Activated T-cell treated with anti-CD3 and anti-CD28 coated beads for 48 hours (primary cell): ENCODE measurements at places on chromosomes 5 and 9.

DNA sequence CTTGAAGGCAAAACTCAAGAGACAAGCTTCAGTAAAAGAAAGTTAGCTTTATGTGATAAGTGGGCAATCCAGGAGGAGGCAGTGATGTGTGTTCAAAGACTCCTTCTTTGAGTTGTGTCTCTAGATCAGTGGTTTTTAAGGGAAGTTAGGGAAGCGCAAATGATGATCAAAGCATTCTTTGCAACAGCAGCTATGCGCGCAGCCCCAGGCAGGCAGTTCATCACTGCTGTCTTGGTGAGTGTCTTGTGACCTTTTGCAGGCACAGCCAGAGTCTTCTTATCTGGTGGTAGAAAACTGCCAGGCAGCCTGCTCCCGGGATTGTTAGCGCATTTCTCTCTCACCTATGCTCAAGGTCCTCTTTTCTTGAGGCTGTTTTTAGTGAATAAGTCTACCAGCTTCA, 40.3 kb upstream of the CLK4 start:
- no peak for DNase-seq

DNA sequence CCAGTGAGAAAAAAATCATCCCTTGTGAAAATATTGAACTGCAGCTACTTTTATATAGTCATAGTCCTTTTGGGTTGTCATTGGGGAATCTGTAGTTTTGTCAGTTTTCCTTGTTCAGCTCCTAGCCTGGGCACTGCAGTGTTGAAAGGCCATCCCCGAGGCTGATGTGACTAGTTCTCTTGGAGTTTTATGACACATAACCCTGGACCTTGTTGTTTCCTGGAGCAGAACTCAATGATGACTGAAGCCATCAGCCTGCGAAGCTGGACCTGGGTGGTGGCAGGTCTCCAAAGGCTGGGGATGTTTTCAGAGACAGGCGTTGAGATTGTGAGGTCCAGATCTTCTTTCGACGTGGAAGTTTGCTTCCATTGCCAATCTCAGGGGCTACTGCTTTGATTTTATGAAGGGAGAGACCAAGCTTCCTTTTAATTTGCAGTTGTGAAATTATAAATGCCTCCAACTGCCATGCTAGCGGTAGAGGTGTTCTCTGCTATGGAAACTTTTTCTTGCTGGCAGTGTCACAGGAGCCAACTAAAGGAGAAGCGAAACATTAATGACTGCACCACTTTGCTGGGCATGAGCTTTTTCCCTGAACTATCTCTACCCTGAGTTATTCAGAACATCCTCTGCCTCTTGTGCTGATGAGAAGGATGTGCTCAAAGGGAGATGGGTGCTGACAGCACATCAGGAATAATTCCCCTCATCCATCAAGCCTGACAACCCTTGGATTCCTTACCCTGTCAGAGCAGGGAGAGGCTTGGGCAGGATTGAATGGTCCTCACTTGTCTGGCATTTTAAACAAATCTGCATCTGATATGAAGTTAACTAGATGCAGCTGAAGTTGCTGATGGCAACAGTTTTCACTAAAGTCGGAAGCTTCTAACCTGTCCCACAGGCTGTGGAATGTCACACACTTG, 209.6 kb downstream of the MAST4 start:
- no peak for DNase-seq

DNA sequence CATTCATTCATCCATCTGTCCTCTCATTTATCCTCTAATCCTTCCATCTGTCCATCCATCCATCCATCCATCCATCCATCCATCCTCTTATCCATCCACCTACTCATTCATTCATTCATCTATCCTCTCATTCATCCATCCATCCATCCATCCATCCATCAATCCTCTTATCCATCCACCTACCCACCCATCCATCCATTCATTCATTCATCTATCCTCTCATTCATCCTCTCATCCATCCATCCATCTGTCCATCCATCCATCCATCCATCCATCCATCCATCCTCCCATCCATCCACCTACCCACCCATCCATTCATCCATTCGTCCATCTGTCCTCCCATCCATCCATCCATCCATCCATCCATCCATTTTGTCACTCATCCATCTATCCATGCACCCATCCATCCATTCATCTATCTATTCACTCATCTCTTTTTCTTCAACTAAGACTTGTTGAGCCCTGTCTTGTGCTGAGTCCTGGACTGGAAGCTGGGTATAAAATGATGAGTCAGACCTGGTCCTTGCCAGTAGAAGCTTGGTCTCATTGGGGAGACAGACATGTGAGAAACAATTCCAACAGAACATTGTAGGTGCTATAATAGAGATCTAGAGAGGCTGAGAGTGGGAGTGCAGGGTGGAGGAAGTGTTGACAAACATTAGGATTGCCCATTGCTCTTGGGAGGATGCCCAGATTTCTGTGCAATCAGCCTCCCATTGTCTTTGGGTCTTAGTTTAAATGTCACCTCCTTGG, 55.0 kb upstream of the IER5L start:
- no peak for DNase-seq

- no peak for DNase-seq
Measured at GRCh38 chr5:34957857-34958690, 28.7 kb downstream of the DNAJC21 start.

- no peak for DNase-seq
Measured at GRCh38 chr5:109411627-109412026, 1.9 kb upstream of the PJA2 start.

- DNase-seq = no peak
Measured at GRCh38 chr5:133289686-133290367, 238.0 kb downstream of the HSPA4 start.

GRCh38 chr5:38434966-38435705, 121.3 kb downstream of the LIFR start:
- DNase-seq = no peak

DNA sequence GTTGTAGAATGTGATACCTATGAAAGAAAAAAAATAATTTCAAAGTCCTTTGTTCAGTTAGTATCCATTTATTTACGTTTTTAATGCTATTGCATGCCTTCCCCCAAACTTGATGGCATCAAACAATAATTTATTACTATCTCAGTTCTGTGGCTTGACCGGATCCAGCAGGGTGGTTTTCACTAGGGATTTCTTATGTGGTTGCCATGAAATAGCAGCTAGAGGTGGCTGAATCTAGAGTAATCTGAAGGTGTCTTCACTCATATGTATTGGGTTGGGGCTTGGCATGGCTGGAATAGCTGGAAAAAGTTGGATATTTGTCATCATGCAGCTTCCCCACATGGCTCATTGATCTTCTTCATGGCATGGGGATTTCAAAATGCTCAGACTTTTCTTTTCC, 619.3 kb upstream of the ZNF608 start:
- DNase-seq = no peak

GRCh38 chr5:18403941-18404438, 769.7 kb downstream of the TAF11L14 start:
- DNase-seq = no peak

DNA sequence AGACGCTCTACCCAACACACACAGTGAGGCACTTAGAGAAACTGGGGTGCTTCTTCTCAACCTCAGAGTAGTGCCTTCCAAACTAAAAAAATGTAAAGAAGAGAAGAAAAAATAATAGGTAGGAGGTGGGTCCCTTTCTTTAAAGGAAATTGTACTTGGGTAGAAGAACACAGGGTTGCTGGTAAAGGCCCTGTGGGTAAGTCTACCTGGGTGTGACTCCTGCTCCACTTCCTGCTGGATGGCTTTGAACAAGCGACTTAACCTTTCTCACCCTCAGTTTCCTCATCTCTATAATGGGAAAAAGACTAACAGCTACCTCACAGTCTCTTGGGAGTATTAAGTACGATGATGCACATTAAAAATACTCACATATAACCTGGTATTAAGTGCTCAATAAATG, 32.1 kb upstream of the GLRA1 start:
- DNase-seq = no peak

GRCh38 chr5:124745928-124746915, at the start of gene ZNF608:
ZNF608 (minus strand) TSS chr5:124746639; CDS start chr5:124744989, 1,650 bp downstream.
- DNase-seq = no peak

- no peak for DNase-seq
Measured at GRCh38 chr5:112154940-112155686, 264.0 kb downstream of the EPB41L4A start.

- no peak for DNase-seq
Measured at GRCh38 chr9:22030101-22030598, 21.0 kb upstream of the CDKN2B start.

DNA sequence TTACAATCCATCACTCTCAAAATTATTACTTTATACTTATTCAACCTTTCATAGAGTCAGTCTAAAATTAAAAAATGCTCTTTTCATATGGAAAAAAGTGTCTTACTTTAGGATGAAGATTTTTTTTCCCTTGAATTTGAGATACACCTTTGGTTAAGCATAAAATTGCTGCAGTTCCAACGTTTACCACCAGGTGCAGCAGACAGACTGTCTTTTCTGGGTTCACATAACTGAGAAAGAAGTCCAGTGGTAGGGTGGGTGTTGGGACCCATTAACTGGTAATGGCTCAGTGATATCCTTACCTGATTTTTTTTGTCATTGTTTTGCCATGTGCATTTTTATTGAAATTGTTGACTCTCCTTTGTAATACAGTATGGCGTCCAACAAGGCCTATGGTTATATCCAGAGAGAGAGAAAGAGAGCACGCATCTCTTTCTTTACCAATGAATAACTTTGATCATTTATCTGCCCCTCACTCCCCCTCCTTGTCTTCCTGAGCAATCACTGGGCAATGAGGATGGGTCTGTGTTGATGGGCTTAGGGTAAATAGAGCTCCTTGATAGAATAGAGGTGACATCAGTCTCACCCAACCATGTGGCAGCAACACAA, 98.4 kb downstream of the FBXL7 start:
- no peak for DNase-seq
